Activated CD8-positive, alpha-beta memory T cell treated with anti-CD3 and anti-CD28 coated beads for 1 hour (primary cell): ENCODE measurements at places on chromosomes 7 and 10.

DNA sequence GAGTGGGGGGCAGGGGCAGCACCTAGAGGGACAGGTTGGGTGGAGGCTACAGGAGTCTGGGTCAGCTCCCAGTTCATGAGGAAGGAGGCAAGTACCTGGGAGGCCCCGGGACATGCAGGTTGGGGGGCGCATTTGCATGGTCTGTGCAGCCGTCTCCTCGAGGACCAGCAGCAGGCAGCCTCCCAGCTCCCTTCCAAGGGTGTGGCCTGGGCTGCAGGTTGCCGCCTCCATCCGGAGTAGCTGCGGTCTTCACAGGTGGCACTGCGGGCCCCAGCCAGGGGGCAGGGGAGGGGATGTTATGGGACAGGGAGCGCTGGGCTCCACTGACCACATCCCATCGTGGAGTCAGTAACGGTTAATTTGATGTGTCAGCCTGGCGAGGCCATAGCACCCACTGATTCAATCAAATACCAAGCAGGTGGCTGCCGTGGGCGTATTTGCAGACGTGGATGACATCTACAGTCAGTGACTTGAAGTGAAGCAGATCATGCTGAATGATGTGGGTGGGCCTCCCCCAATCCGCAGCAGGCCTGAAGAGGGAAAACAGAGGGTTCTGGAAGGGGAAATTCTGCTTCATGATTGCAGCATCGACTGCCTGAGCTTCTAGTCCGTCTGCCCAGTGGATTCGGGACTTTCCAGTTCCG, 81.6 kb downstream of the PRKAG2 start:
- DNase-seq, result no peak

GRCh38 chr7:155107126-155107525, 37.0 kb downstream of the HTR5A start:
- DNase-seq, result no peak

GRCh38 chr7:107167483-107168232, 1.1 kb upstream of the HBP1 start:
- peak; percentile 38 for DNase-seq

DNA sequence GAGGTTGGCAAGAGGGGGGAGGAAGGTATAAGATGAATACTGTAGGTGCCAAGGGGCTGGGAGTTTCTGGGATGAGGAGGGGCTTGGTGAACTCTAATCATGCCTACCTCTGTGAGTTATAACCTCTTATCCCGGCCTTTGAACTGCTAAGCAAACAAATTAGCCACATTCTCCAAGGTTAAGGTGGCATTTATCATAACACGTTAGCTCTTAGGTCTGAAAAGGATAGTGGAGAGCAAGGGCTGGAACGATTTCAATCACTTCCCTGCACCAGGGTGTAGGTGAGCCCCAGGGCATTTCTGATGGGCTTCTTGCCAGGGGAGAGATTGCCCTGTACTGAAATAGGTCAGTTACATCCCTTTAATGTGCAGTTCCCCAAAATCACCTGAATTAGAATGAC, 28.6 kb upstream of the DMBT1 start:
- DNase-seq, result no peak

DNA sequence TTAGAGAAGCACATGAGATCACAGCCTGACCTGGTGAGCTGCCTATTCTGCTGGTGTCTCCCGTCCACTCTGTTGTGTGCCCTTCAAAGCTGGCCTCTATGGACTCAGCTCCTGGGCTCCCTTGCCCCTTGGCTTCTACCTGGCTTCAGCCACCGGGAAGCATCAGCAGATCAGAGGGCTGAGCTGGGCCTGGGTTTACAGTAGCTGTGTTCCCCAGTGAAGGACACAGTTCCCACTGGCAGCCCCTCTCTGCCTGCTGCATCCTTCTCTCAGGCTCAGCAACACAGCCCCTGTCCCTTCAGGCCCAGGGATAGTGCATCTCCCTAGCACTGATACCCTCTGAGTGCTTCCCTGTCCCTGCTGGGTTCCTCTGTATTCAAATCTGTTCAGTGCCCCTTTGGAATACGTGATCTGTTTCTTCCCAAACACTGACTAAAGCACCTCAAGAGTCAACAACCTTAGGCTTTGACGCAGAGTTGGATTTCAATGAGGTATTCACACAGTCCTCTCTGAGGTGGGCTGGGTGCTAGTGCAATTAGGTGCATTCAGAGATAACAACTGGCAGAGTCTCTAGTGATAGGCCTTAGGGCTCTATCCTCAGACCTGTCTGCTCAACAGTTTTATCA, 109.8 kb downstream of the GRID1 start:
- no peak for DNase-seq

- DNase-seq, result no peak
Measured at GRCh38 chr10:21517134-21518031, 8.1 kb downstream of the SKIDA1 start.

- no peak for DNase-seq
Measured at GRCh38 chr10:4748491-4749270, 77.3 kb upstream of the AKR1E2 start.

DNA sequence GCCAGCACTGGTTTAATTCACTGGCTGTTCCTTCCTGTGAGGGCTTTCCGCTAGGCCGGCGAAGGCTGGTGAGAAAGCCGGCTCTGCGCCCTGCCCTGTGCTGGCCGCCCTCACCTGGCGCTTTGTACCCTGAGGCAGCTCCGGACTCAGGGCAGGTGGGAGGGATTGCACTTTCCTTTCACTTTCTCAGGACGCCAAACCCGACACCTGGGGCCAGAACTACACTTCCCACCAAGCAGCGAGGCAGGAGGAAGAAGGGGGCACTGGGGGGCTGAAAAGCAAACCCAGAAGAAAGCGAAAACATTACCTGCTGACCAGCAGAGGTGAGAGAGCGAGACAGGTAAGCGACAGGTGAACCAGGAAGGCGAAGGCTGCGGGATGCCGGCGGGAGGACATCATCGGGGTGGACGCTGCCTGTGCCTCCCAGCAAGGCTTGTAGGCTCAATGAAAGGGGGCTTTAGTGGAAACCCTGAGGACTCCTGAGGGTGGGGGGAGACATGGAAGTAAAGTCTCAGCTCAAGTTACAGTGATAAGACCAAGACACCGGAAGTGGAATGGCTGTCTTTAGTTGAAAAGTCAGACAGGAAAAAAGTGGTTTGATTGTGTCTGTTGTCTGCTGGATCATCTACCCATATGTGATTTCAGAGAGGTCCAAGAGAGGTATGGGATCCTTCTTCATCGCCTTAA, at the start of gene RAB19:
Gene RAB19 (plus strand): TSS at position 181 of the 687 bp plus-strand sequence. CDS start 3,589 bp downstream, outside the sequence.
- no peak for DNase-seq

GRCh38 chr7:117711556-117711955, 161.7 kb downstream of the CTTNBP2 start:
- DNase-seq, result no peak

DNA sequence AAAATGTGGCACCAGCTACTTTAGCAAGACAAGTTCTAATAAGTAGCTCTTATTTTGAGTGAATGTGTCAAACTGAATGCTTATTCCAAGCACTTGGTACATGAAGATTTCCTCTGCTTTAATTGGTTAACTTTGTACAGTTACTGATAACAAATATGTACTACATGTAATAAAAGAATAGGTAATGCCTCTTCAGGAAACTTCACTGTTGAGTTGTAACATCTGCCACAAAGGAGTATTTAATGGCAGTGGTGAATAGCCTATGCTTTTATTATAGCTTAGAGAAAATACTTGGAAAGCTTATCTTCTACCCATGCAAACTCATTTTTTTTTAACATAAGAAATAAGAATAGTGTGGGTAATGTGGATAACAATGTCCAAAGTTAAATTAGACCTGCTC, 82.6 kb downstream of the CYP51A1 start:
- no peak for DNase-seq

DNA sequence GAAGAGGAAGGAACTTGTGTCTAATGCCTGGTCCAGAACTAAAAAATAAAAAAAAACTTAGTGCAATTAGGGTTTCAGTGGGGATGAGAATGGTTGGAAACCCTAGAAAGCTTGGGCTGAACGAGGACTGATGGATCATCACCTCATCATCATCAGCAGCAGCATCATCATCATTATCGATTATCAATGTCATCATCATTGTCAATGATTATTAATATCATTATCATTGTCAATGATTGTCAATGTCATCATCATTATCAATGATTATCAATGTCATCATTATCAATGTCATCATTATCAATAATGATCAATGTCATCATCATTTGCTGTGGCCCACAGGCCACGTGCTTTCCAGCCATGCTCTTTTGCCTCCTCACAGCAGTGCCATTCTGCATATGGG, 952.0 kb upstream of the ZNF722 start:
- DNase-seq, result no peak

- DNase-seq, result no peak
Measured at GRCh38 chr10:11602358-11602757, 9.1 kb downstream of the USP6NL start.

- no peak for DNase-seq
Measured at GRCh38 chr10:43957267-43958070, 308.8 kb upstream of the ZNF32 start.
